ENCODE measurements at places on chromosomes 11 and 22.

- DNase-seq, result no peak
Observed at GRCh38 chr11:1015826-1016545, 20.5 kb downstream of the MUC6 start.

- DNase-seq, result no peak
Observed at GRCh38 chr11:14773755-14774154, 118.3 kb downstream of the CYP2R1 start.

- DNase-seq, result no peak
Observed at GRCh38 chr11:12767027-12767426, 92.8 kb downstream of the TEAD1 start.

- DNase-seq, result no peak
Observed at GRCh38 chr11:69804769-69805508, 14.3 kb downstream of the FGF3 start.

- no peak for DNase-seq
Observed at GRCh38 chr11:121864660-121865059, 251.4 kb downstream of the BLID start.

DNA sequence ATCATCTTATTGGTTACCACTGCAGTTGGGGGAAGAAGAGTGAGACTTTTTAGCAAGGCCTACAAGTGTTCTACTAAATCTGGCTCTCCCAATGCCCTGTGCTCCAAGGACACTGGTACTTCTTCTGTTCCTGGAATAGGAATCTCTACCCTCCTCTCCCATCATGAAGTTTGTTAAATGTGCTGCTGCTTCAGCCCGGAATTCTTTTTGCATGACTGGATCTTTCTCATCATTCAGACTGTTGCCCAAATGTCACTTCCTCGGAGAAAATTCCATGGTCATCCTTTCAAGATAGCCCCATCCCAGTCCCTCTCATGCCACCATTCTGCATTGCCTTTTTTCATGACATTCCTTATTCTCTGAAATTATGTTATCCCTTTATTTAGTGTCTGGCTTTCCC is 400.8 kb downstream of the SOX6 start:
- DNase-seq, result no peak

GRCh38 chr22:38953577-38954413 is 3.6 kb upstream of the APOBEC3A start:
- DNase-seq, result no peak

DNA sequence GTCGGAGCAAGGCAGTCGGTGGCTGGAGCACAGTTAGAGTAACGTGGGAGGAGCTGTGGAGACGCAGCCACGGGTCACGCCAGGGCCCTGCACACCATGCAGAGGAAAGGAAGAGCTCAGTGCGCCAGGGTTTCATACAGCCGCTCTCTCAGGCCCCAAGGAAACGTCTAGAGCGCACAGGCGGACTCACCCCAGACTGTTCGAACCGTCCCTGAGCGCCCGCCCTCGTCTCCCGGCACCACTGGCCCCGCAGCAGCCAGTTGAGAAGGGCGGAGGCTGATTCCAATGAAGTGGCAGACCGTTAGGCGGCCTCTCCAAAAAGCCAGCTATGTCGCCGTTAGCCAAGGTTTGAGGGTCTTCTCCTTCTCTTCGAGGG is 483 bp upstream of the HYLS1 start:
- DNase-seq, result no peak

GRCh38 chr11:94968334-94968958 is 4.9 kb downstream of the CWC15 start:
- no peak for DNase-seq

DNA sequence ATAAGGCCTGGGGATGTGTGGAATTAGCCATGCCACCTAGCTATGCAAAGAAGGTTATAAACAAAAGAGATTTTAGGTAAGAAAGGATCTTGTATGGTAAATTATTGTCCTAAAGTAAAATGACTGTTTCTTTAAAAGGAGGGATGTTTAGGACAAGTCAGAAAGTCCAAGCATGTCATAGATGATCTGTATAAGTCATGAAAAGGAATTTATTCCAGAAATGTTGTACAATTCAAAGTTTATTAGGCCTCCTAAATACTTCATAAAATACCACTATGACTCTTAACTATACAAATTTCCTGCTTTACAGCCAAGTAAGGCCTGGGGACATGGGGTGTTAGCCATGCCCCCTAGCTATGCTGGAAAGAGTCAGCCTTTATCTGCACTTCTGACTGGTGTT is 22.7 kb downstream of the OR5A2 start:
- DNase-seq, result no peak
